ENCODE measurements at places on chromosomes 1 and 21.

DNA sequence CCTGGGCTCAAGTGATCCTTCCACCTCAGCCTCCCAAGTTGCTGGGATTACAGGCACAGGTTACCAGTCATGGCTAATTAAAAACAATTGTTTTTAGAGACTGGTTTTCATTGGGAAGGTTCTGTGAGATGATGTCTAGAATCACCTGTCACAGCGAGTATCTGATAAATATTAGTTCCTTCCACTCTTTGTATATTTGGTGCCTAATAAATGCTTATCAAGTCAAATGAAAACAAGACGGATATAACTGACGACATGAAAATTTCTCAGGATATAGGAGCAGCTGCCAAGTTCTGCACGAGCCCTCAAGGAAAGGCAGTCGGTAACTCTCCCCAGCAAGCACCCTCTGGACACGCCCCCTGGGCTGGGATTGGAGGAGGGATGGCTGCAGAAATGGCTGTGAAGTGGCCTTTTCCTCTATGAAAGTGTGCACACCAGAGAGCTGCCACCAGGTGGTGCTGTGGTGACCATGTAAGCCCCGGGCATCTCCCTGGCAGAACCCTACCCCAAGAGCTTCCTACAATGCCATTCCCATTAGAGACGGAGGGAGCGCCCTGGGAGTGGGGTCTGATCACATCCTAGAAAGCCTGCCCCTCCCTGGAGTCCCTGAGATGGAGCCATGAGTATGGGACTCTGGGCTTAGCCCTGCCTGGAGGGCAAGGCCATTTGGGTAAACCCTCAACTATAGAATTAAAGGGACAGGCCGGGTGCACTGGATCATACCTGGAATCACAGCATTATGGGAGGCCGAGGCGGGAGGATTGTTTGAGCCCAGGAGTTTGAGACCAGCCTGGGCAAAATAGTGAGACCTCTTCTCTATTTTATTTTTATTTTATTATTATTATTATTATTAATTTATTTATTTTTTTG lies 50.9 kb downstream of the HTR6 start:
- peak; percentile 38 for DNase-seq

DNA sequence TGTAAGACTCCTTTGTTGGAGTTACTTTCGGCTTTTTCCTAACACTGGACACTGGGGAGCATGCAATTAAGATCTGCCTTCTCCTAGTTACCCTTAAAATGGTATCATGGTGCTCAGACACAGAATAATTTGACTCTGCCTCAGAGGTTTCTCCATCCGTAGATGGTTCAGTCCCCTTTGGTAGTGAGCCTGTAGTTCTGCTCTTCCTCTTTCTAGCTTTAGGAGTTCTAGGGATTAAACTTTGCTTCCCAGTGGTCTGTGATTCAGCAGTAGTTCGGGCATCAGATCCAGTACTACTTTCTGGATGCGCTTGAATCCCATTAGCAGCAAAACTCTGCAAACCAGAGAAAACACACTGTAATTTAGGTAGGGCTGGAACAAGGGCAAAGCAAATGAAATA lies 1.5 kb downstream of the DNTTIP2 start:
- no peak for DNase-seq

DNA sequence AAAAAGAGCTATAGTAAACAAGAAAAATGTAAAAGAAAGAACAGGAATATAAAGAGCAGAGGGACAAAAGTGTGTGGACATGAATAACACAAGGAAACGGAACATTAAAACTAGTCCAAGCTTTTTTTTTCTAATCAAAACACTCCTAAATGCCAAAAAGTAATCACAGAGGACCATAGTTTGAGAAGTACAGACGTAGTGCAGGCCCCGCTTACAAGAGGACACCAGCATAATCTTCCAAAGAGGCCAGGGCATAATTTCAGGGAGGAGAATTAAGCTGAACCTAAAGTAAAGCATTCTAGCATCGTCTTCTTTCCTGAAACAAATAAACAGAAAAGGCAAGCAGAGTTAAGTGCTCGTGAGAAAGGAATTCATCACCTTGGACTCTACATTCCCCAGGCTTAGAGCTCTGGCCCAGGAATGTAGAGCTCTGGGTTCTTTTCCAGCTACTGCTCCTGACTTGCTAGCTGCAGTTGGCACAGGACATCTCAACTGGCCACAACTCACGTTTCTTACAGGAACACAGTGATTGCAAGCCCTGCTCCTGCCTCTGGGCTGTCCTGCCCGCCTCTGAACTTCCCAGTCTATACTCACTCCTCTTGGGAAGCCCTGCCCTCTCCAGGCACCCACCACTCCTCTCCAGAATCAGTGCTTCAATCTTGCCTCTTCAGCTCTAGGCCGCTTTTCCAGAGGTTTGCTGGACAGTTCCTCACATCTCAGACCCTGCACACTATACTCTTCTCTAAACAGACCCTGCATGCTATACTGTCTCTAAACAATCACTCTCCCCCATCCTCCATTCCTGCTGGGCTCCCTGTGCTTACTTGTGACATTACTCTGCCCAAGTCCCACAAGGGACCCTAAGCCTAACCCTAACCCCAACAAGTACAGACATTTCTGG lies 9.8 kb downstream of the RGS8 start:
- no peak for DNase-seq

GRCh38 chr1:35902671-35903070 lies 19.7 kb downstream of the AGO1 start:
- no peak for DNase-seq

DNA sequence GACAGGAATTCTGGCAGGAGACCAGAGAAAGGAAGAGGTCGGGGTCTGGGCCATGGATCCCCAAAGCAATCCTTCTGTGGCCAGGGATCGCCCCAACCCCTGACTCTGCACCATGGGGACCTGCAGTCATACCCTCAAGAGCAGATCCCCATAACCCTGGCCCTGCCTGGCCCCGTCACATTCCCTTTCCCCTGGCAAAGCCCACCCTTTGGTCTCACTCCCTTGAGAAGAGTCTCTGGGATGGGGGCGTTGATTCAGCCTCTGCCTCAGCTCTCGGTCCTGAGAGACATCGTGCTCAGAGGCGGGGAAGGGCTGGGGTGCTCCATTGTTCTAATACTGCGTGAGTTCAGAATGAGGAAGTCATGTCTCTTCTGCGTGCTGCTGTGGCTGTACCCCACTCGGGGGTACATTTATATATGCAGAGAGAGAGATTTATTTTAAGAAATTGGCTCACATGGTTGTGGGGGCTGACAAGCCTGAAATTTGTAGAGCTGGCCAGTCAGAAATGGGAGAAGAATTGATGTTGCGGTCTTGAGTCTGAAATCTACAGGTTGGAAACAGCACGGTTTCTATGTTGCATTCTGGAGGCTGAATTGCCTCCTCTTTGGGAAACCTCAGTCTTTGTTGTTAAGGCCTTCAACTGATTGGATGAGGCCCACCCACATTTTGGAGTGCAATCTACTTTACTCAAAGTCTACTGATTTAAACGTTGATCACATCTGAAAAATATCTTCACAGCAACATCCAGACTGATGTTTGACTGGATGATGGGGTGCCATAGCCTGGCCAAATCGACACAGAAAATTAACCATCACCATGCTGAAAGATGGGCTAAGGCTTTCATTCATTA lies 4.2 kb upstream of the PADI2 start:
- DNase-seq: no peak

- no peak for DNase-seq
Observed at GRCh38 chr1:222926566-222926965, 111.7 kb downstream of the DISP1 start.
